ENCODE measurements at places on chromosomes 2 and 18.

GRCh38 chr2:25606892-25607291, 66.5 kb downstream of the DTNB start:
- DNase-seq, result peak; percentile 54

GRCh38 chr2:215707608-215708007, 271.7 kb upstream of the FN1 start:
- DNase-seq, result no peak

DNA sequence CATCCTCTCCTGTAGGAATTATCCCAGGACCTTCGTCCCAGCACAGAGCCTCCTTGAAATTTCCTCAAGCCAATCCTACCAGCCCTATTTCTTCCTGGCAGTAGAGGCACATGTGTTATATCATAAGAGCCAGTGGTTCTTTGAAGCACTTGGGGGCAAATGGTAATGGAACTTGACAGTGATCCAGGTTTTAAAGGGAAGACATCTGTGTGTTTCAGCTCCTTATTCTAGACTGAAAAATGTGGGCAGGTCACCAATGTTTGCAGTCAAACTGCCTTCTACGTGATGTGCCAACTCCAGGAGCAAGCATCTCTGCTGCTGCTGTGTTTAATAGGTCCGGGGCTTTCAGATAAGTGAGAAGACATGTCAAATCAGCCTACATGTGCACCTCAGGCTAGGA, 157.1 kb downstream of the GALNT14 start:
- DNase-seq, result no peak

DNA sequence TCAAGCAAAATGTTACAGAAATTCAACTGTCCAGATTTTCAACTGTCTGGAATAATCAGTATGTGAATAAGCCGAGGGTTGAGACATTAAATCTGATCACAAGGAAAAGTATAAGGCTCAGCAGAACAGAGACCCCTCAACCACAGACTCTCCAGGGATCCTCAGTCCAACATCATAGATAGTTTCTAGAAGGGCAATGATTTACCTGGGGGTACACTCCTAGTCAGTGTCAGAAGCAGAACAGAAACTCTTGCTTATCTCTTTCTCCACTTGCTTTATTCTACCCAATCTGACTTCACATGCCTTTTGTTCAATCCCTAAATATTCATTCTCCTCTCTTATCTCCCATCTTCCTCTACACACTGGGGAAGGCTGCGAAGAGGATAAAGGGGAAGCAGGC, 36.4 kb downstream of the ICOS start:
- no peak for DNase-seq

GRCh38 chr18:74788657-74789056, 191.0 kb downstream of the ZNF407 start:
- no peak for DNase-seq

Data from HT-29 (cell line).